ENCODE measurements at places on chromosomes 16 and 17. TPM values are rescaled to one million over a fixed set of nuclear protein-coding genes. Genes with fewer than 3 reads are reported as not detected.

Gene DOC2B
- not detected for total RNA-seq

Gene ITGB3
- 26.7 TPM for total RNA-seq

Gene ACACA
- 16.5 TPM for total RNA-seq

Gene CCL1
- total RNA-seq: not detected

Gene MYH8
- not detected for total RNA-seq

Gene ERCC4
- total RNA-seq: 10.0 TPM

Gene SLC5A2
- total RNA-seq: 0.10 TPM

Gene KCNH4
- total RNA-seq: 0.12 TPM

Gene HLF
- total RNA-seq: 0.24 TPM

Gene EVPLL
- total RNA-seq: not detected

Gene SAMD14
- total RNA-seq: 0.24 TPM

Gene MMP2
- 839 TPM for total RNA-seq

Gene RPS15A
- total RNA-seq: 1,796 TPM

Gene PHOSPHO1
- not detected for total RNA-seq

Gene DYNC1LI2
- 60.1 TPM for total RNA-seq

Gene SCGB1C2
- total RNA-seq: not detected

Gene SLC22A31
- not detected for total RNA-seq

Gene ZNF689
- 5.6 TPM for total RNA-seq

Gene TBC1D3H
- not detected for total RNA-seq

Gene MAPK7
- total RNA-seq: 6.7 TPM

Gene ASPHD1
- 2.6 TPM for total RNA-seq

Gene TEX19
- total RNA-seq: not detected

Gene CTF1
- total RNA-seq: 0.39 TPM

Gene SLC13A2
- not detected for total RNA-seq

Gene TBC1D3C
- total RNA-seq: not detected

Gene NTN1
- 0.20 TPM for total RNA-seq

Gene RARA
- total RNA-seq: 10.2 TPM

Gene PLA2G10
- not detected for total RNA-seq

Gene ITPRIPL2
- total RNA-seq: 15.9 TPM

Gene CEP131
- total RNA-seq: 7.0 TPM

Gene GPR139
- total RNA-seq: not detected

Gene FASN
- total RNA-seq: 28.7 TPM
